ENCODE measurements at places on chromosomes 4 and X.

- DNase-seq = no peak
Observed at GRCh38 chr4:111296466-111296865, 673.6 kb upstream of the PITX2 start.

DNA sequence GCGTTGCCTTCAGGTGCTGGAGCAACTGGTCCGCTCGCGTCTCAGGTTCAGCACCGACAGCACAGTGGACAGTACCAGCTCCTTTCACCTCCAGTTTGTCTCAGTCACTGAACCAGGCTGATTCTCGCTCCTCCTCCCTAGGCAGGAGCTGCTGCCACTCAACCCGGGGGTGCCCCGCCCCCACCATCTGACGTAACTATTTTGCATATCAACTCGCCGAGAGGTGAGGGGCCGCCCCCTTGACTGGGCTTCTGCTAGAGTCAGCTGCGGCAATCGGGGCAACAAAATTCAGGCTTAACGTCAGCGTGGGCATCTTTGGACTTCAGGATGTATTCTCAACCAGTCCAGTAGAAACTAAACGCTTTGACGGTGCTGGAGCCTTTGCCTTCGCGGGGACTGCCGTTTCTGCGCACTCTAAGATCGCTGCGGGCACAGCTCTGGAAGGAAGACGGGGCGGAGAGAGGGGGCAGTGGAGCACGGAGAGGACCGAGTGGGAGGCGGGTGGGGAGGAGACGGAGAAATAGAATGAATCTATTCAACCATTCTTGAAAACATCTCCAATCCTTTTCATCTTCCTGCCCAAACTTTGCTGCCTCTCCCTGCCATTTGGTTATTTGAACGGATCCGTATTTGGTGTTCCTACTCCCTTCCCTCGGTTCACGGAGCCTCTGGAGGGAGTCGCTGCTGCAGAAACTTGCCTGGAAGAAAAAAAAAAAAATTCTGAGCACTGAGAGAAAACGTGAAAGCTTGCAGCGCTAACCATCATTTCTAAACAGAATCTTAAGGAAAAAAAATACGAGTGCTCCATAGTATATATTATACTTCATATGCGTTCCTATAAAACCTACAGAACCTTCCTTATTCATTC, at the start of gene FSTL5:
Gene FSTL5, minus strand, starts transcription at position 109 of the 868 bp plus-strand sequence. CDS start 52,604 bp downstream, outside the sequence.
- peak; percentile 96 for DNase-seq

GRCh38 chrX:2894885-2895292, 34.2 kb downstream of the ARSD start:
- DNase-seq = peak; percentile 71

- DNase-seq = peak; percentile 90
Observed at GRCh38 chrX:24629701-24630100, 17.4 kb downstream of the PCYT1B start.

- DNase-seq = no peak
Observed at GRCh38 chr4:17512973-17513665, 1.2 kb upstream of the QDPR start.

DNA sequence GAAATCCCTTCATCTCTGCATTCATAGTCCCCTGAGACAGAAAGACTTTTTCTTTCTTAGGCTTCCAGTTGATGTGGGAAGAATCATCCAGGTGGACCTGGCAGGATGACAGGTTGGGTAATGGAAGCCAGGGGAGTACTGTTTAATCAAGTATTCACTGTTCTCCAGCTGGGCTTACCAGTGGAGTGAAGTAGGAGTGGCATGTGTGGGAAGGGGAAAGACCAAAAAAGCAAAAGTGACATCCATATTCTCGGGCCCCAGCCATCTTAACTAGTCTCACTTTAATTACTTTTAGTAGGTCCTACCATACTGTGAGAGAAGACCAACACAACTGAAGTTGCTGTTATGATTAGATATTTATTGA, 18.5 kb downstream of the VSIG4 start:
- no peak for DNase-seq

DNA sequence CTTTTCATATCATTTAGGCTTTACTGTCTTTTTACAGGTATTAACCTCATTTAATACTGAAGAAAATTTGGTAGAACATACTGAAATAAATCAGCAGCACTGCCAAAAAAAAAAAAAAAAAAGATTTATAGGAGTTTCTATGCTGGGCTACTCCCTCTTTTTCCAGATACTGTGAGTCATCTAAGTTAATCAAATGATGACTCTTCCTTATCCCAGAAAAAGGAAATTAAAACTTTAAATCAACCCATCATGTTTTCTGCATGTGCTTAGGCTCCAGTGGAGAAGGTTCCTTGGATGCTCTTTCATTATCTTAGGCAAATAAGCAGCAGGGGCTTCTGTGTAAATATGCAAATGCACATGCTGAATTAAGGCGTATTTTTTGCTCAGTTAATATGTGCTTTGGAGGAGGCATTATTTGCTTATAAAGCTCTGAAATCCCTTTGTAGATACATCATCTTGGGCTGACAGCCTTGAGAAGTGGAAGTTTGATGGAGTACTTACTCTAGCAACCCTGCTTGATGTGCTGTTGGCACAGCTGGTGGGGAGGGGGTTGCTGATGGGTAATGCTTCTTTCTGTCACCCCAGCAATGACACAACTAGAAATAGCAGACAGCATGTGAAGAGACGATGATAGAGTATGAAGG, 136.1 kb downstream of the C4orf33 start:
- no peak for DNase-seq

GRCh38 chr4:186852073-186852420, 128.4 kb upstream of the FAT1 start:
- no peak for DNase-seq

- no peak for DNase-seq
Observed at GRCh38 chr4:20109391-20109790, 142.3 kb upstream of the SLIT2 start.

GRCh38 chr4:184534511-184535391, 60.4 kb upstream of the IRF2 start:
- no peak for DNase-seq

- DNase-seq = no peak
Observed at GRCh38 chrX:107451731-107452130, 2.3 kb downstream of the FRMPD3 start.

DNA sequence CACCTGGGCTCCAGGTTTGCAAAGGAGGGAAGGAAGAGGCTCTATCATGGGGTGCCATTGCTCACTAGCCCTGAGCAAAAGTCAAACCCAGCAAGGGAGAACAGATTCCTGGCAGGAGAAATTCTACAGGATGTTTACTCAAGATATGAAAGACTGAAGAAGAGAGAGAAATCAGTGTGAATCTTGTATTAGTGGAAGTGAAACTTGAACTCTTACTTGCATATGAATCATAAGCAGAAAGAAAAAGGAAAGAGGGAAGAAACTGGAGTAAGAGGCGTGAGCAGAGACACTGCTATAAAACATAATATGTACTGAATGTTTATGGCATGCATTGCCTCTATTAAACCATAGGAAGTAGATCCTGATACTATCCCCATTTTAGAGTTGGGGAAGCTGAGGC, 60.9 kb downstream of the C4orf46 start:
- no peak for DNase-seq

DNA sequence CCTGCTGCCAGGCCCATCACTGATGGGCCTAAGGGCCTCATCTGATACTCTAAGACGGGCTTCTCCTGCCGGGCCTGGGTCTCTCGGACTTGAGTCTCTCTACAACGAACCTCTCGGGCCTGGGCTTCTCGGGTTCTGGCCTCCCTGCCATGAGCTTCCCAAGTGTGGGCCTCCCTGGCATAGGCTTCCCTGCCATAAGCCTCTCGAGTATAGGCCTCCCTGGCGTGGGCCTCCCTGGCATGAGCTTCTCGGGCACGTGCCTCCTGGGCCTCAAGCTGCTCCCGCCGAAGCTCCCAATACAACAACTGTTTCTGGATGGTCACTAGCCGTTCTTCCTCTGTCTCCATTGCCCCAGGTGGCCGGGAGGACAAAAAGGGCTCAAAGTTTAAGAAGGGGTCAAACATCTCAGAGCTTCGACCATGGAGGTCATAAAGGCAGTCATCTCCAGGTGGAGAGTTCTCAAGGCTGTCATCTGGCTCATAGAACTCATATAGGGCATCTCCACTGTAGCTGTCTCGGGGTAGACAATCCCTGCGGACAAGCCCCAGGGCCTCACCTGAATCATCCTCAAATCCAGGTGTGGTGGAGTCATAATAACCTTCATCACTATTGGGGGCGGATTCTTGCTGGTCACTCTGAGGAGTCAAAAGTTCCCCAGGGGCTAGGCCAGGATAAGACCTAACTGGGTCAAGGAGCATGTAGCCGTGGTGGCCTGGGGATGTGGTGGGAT, 14.1 kb downstream of the AMER1 start:
- DNase-seq = no peak

DNA sequence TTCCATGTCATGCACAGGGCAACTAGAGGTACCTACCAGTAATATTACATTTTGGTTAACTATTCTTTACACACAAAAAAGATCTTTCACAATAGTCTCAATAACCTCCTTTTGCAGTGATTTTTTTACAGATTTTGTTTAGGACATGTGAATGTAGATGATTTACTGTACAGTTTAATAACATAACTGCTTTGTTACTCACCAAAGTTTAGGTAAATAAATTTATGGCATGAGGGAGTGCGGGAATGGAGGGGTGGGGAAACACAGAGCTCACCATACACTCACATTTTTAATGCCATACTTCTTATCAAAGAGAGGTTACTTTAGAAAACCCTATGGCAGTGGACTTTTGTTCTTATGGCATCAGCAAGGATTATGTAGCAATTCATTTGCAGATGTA, 93.1 kb upstream of the TEX13A start:
- no peak for DNase-seq

GRCh38 chrX:143306991-143307937, 210.0 kb downstream of the SPANXN3 start:
- no peak for DNase-seq

DNA sequence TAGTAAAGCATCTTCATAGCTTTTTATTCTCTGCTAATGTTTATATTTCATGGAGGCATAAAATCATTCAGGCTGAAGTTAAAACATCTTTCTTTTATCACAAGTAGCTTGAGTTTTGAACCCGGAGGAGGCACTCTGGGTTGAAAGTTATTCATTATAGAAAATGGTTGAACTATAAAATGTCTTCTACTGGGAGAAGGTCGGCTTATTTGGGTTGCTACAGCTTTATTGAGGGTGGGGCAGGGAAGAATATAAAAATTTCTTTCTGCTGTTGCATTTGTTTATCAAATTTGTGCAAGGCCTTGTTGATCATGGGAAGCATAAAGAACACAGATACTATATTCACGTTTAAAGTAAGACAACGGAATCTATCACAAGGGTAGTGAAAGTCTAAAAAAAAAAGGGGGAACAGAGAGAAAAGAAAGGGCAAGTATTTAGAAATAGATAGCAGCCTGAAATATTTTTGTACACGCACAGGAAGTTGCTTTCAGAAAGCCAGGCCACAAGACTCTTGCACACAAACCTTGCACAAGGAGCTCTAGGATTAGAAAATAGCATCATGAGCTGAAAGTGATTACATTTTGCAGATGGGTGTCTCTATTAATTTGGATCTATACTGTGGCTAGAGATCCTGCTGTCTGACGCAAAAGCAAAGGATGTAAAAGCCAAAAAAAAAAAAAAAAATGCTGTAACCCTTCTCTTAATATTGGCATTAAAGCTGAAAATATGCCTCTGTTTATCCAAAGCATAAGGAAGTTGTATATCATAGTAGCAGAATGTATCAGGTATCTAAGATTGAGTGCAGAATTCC, 37.2 kb upstream of the FAM9C start:
- DNase-seq = no peak

DNA sequence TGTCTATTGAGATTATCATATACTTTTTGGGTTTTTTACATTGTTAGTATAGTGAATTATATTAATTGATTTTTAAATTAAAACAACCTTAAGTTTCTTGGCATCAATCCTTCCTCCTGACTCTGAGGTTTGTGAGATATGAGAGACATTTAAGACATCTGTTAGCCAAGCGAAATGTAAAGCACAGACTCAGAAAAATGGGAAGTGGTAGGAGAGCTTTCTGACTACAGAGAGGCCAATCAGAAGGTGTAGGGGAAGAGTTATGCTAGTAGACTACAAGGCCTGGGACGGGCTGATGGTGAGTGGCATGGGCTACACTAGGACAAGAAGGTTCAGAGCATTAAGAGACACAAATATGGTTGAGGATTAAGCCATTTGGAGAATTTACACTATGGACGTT, 255.4 kb downstream of the PRDM5 start:
- no peak for DNase-seq

DNA sequence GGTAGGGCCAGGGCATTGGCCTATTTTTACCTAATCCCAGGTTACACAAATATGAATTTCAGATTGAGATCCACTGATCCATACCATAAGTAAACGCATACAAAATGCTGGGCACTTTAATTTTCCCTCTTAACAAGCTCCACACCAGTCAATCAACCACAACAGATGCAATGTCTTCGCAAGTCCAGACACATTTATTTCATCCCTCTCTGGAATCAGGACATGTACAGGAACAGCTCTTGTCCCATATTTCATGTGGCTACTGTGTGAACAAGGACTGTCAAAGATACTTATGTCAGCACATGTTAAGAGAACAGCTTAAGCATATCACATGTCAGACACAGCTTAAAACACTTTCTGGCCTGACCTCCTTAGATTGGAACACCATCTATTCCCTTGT, 145.9 kb downstream of the PPP3CA start:
- no peak for DNase-seq

DNA sequence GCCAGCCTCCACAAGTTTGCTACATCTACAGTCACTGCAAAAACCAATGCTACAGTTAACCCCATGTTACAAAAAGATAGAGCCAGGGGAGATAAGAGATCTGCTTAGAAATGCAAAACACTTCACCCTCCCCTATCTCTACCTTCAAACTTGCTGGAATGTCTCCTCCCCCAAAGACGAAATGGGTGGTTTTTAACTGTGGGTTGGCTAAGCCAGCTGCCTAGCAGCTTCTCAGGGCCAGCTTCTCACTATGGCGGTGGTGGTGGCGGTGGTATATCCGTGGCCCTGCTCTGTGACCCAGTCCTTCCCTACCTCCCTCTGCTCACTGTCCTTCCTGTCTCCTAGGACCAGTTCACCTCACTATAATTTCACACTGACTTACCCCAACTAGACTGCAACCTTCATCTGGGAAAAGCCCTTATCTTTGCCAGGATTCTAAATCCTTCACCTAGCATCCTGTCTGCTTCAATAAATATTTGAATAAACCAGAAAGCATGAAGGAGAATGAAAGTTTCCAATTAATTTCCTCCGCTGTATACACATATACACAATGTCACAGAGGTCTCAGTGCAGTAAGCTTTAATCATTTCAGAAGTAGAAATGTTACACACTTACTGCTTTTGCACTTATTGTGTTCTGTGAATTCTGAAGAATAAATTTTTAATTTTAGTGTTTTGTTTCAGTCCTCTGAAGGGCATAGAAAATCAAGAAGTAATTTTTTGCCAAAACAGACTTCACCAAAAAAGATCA, 46.3 kb downstream of the SH3KBP1 start:
- DNase-seq = no peak

GRCh38 chr4:98680806-98681205, 22.4 kb upstream of the TSPAN5 start:
- DNase-seq = no peak

GRCh38 chr4:7217474-7218321, 25.4 kb downstream of the SORCS2 start:
- no peak for DNase-seq

Measured in HAP-1 (cell line).